ENCODE measurements at places on chromosomes 12 and 14.
A peak's percentile ranks its signal among the peaks of the same experiment; 100 is the strongest.

DNA sequence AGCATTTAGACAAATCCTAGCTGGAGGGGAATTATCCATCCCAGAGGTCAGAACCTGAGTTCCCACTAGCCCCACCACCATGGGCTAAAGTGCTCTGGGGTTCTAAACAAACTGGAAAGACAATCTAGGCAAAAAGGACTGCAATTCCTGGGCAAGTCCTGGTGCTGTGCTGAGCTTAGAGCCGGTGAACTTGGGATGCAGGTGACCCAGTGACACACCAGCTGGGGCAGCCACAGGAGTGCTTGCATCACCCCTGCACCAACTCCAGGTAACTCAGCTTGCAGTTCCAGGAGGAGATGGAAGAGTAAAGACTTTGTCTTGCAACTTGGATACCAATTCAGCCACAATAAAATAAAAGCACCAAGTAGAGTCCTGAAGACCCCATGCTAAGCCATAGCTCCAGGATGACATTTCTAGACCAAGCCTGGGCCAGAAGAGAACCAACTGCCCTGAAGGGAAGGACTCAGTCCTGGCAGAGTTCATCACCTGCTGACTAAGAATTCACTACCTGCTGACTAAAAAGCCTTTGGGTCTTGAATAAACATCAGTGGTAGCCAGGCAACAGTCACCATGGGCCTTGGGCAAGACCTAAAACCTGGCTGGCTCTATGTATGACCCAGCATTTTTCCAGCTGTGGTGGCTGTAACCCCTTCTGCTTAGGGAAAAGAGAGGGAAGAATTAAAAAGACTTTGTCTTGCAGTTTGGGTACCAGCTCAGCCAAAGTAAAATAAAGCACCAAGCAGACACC is 223.4 kb upstream of the DIO2 start:
- no peak for DNase-seq

DNA sequence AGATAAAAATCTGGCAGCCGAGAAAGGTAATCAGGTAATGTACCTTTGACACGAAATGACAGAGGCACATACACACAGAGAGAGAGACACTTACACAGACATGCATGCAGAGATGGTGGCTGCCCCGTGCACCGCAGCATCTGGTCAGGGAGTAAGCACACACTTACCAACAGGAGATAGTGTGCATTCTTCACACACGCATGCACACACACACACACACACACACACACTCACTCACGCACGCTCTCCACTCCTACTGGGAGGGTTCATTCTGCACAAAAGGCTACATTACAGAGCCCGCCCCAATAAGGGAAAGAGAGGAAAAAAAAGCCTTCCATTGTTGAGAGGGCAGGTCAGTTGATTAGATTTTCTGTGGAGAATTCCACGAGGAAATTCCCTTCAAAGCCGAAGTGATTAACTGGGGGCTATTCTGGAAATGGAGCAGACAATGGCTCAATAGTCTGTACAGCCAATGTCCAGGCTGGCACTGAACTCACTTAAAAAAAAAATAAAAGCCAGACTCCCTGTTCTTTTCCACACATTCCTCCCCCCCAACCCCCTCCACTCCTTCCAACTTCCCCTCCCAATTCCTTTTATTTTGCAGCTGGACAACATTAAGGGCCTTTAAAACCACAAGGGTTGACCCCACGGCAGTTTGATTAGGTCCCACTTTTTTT is 1.4 kb upstream of the SOX5 start:
- DNase-seq: no peak

DNA sequence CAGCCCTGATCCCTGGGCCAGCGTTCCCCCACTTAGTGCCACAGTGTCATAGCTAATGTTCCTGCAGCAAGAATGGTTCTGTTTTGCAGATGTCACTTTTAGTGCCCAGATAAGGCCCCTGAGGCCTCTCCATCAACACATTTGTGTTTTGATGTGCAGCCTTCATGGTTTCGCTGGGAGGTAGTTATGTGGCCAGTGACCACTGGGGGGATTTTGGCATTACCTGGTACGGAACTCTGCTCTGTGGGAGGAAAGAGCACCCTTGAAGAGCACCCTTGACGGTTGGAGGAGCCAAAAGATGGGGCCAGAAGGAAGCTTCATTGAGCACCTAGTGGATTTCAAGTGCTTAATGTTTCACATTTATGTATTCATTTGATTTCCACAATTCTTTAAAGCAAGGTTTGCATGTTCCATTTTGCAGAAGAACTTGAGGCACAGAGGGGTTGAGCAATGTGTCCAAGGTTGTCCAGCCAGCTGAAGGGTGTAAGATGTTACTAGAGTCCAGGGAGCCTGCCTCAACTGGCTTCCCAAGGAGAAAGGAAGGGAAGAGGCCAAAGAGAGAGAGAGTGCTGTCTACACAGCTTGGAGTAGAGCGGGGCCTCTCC is 13.0 kb downstream of the SERPINA11 start:
- DNase-seq: no peak

GRCh38 chr12:86137936-86138335 is 118.3 kb downstream of the MGAT4C start:
- DNase-seq: no peak

- DNase-seq: no peak
Observed at GRCh38 chr14:79443602-79444001, 767.7 kb downstream of the DIO2 start.

- no peak for DNase-seq
Observed at GRCh38 chr14:51869411-51870100, 9.1 kb downstream of the GNG2 start.

GRCh38 chr14:99257673-99258221 is 14.2 kb downstream of the BCL11B start:
- peak; percentile 23 for DNase-seq

GRCh38 chr12:18752947-18753346 is 15.0 kb downstream of the CAPZA3 start:
- no peak for DNase-seq

DNA sequence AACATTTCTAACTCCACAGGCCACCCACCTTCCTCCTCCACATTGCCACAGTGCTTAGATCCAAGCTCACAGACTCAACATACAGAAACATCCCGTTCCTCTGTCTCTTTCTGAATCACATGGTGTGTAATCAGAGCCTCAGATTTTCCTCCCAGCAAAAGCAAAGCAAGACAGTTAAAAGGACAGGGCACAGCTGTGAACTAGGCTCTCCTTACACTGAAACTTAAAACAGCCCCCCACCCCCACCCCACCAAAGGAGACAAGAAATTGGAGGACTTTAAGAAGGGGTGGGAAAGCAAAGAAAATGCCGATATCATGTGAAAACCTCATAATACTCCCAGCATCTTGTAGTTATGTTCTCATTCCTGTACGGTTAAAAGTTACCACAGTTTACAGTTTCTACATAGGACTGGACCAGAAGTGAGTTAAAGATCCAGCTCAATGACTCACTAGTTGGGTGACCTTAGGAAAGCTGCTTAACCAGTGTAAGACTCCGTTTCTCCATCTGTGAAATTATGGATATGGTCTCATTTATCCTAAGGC is 4.8 kb downstream of the YBX3 start:
- no peak for DNase-seq

GRCh38 chr12:40921563-40922163 is 229.4 kb downstream of the CNTN1 start:
- DNase-seq: no peak

- DNase-seq: no peak
Observed at GRCh38 chr12:2858334-2858733, 1.5 kb upstream of the TEX52 start.

GRCh38 chr12:40194846-40195245 is 30.0 kb upstream of the LRRK2 start:
- no peak for DNase-seq

DNA sequence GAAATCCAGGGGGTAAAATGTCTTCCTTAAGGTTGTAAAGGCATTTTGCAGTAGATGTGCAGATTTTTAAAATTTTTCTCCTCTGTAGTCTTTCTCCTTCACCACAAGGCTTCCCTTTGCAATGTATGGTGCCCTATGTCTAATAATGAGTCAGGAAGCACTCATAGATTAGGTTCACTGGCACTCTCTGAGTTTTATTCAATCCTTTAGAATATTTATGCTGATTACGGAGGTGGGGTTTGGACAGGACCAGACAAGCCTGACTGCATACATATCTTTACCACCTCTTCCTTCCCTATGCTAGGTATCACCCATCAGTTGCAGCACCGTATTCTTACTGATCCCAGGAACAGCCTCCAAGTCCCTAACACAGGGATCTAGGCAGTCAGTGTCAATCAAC is 99.5 kb downstream of the NEDD1 start:
- DNase-seq: no peak

DNA sequence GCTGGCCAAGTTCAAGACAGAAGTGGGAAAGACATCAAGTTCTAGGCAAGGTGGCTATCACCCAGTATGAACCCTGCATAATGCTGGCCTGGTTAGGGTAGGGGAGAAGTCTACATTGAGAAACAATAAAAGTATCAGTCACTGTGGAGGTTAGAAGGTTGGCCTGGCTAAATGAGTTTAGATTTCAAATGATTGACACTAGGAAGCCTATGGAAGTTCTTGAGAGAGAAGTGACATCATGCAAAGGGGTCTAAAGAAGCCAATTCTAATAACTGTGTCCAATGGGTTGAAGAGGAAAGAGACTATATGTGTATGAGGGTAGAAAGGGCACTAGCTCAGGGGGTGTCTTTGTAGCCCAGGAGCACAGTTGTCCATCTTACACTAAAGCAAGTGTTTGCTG is 98.5 kb upstream of the MBIP start:
- DNase-seq: no peak

GRCh38 chr14:55071870-55072640 is 20.6 kb downstream of the MAPK1IP1L start:
- DNase-seq: peak; percentile 63

DNA sequence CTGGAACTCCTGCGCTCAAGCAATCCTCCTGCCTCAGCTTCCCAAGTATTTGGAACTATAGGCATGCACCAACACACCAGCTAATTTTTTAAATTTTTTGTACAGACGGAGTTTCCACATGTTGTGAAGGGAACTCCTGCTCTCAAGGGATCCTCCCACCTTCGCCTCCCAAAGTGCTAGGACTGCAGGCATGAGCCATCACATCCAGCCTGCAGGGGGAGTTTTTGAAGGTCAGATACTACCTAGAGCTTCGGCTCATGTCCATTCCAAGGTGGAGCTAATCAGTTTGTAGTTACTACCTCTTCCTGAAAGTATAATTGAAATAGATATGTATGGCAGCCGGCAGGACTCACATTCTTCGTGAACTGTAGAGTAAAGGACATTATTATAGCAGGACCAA is 3.7 kb upstream of the TAS2R19 start:
- DNase-seq: no peak

DNA sequence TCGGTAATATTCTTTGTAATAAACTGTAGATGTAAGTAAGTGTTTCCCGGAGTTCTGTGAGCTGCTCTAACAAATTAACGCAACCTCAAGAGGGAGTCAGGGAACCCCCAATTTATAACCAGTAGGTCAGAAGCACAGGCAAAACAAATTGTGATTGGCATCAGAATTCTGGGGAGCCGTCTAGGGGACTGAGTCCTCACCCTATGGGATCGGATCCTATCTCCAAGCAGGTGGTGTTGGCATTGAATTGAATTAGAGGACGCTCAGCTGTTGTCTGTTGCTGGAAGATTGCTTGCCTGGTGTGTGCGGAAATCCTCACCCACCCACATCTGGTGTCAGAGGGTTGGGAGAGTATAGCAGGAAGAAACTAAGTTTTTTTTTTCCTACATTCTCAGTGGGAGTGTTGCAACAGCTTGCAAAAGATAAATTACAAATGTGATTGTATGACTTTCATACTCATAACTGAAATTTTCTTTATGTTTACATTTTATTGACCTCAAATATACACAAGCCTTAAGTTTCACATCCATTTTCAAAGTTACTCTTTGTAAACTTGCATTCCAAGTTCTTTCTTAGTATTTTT is 5.5 kb downstream of the TMEM52B start:
- no peak for DNase-seq

DNA sequence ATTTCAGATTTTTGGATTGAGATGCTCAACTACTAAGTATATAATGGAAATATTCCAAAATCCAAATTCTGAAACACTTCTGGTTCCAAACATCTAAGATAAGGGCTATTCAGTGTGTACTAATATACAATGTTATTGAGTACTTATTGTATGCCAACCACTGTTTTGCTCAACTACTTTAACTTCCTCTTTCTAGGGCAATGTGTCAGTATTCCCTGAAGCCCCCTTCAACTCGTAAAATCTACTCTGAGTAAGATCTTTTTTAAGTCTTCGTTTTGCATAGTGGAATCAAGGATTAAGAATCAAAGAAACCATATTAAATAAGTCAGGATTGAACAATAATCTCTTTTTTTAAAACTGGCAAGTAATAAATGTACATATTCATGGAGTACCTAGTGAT is 45.5 kb downstream of the SPATA7 start:
- DNase-seq: no peak

DNA sequence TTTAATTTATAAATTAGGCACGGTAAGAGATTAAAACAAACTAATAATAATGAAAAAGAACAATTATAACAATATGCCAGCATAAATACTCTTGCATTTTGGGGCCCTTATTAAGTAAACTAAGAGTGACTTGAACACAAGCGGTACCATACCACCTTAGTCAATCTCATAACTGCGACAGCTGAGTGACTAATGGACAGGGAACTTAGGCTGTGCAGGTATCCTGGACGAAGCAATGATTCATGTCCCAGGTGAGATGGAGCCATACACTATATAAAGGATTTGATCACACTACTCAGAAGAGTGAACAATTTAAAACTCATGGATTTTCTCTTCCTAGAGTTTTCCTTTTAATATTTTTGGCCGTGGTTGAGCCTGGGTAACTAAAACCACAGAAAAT is 4.3 kb downstream of the KLRC4 start:
- no peak for DNase-seq

DNA sequence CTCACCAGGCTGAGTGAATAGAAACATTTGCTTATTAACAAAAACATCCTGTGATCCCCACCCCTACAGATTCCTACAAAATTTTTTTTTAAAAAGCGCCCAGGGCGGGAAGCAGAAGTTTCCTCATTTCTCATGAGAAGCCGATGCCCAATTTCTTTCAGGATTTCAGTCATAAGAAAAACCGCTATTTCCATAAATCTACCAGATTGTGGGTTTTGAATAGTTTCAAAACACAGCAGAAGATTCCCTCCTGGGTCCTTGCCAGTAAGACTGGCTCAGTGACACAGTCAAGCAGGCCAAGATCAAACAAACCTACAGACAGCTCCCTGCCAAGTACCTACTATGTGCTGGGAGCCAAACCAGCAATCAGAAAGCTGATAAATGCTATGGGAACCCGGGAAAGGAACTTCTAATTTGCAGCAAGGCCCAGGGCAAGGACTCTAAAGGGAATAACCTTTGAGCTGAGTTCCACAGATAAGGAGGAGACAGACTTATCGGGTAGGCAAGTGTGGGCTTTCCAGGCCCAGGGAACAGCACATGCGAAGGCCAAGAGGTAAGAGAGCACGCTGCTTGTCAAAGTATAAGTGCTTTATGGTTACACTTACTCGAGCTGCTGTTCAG is 68.7 kb downstream of the CCDC88C start:
- no peak for DNase-seq
